Stimulated activated CD4-positive, alpha-beta T cell treated with anti-CD3 and anti-CD28 coated beads, Interleukin-12 subunit alpha, Interleukin-12 subunit beta, amount 100 ng/mL, for 48 hours (primary cell): ENCODE measurements at places on chromosomes 4 and X.

DNA sequence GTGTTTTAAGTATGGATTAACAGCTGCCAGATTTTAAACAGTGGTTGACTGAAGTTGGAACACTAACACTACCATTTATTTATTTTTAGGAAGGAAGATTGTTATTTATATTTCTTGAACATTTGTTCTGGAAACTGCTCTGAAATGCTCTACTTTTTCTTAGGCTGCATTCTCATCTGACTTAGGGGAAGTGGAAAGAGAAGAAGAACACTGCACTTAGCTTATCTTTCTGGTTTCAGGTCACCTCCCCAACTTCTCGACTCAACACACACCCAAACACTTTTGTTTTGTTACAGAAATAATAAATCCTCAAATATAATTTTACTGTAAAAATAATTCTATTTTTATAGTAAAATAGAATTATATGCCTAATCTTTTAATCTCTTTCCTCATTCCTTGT lies 18.6 kb downstream of the BLTP1 start:
- DNase-seq: no peak

DNA sequence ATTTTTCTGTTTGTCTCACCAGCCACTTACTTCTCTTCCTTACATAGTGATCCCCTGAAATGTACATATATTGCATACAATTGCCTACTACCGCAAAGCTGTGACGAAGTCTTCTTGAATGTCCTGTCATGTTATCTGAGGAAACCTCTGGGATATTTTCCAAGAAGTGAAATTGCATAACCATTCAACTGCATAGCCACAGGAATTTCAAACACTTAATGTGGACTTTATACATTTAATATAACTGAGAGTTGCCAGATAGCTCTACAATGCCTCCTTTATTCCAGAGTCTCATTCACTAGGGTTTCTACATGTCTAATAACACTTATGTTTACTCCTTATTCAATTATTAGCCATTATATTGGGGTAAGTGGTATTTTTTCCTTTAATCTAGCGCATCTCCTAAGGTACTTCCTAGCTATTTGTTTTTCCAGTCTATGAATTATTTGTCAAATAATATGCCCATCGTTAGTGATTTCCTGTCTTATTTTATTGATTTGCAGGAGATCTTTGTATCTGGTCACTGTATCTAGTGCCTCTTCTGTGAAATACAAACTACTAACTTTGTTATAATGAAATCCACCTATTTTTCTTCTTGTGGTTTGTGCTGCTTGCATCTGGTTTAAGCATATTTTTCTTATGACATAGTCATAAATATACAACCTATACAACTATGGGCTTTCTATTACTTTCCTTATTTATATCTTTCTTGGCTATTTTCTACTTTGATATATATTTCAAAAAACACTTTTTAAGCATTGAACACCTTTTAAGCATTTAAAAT lies 69.2 kb upstream of the GRID2 start:
- DNase-seq: no peak

GRCh38 chr4:153603258-153603657 lies 80.8 kb upstream of the TLR2 start:
- DNase-seq: peak; percentile 28

- DNase-seq: no peak
Observed at GRCh38 chrX:10579112-10580011, 41.0 kb downstream of the MID1 start.

- no peak for DNase-seq
Observed at GRCh38 chrX:133745349-133745748, 240.0 kb downstream of the GPC3 start.

GRCh38 chrX:12065251-12065650 lies 73.0 kb upstream of the FRMPD4 start:
- no peak for DNase-seq

GRCh38 chrX:46588263-46588662 lies 14.7 kb downstream of the CHST7 start:
- no peak for DNase-seq

- DNase-seq: no peak
Observed at GRCh38 chr4:523601-524000, 24.6 kb downstream of the PIGG start.

GRCh38 chrX:85620466-85620865 lies 241.0 kb upstream of the POF1B start:
- no peak for DNase-seq

GRCh38 chrX:18426004-18426320 lies 554 bp downstream of the CDKL5 start:
- no peak for DNase-seq

DNA sequence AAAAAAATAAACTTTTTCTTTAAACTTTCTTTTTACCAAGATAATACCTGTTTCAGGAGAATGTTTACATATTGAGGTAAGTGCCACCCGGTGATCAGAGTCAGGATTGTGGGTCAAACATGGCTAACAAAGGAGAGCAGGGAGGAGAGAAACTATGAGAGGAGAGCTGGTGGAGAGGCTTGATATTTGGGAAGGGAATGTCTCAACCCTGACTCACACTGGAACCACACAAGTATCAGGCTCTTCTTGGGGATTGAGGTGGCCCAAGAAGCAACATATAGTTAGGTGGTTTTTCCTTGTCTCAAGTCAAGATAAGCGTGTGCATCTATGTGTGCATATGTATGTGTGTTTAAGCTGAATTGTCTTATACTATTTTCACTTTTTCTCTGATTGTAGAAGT lies 6.7 kb downstream of the TCEAL1 start:
- no peak for DNase-seq

- DNase-seq: no peak
Observed at GRCh38 chr4:121182296-121182695, 18.2 kb upstream of the TNIP3 start.

- no peak for DNase-seq
Observed at GRCh38 chr4:26388671-26389070, 67.9 kb downstream of the RBPJ start.

DNA sequence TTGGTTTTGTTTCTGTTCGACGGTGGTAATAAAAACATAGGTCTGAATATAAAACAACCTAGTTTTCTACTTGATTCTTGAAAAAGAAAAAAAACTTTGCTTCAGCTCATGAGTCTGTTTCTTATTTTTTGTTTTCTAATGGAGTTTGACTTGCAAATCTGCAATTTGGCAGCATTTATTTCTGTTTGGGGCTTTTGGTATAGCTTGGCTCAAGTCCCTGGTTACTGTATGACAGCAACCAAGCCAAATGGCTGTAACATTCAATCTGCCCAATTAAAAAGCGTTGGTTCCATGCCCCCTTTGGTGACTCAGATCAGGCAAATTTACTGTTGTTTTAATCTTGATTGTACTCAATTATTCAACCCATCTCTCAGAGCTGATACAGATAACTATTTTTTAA lies 263.4 kb downstream of the GRIA3 start:
- DNase-seq: no peak

- no peak for DNase-seq
Observed at GRCh38 chr4:80913381-80913780, 117.1 kb upstream of the BMP3 start.

- no peak for DNase-seq
Observed at GRCh38 chr4:169615467-169616106, 3.2 kb upstream of the NEK1 start.

DNA sequence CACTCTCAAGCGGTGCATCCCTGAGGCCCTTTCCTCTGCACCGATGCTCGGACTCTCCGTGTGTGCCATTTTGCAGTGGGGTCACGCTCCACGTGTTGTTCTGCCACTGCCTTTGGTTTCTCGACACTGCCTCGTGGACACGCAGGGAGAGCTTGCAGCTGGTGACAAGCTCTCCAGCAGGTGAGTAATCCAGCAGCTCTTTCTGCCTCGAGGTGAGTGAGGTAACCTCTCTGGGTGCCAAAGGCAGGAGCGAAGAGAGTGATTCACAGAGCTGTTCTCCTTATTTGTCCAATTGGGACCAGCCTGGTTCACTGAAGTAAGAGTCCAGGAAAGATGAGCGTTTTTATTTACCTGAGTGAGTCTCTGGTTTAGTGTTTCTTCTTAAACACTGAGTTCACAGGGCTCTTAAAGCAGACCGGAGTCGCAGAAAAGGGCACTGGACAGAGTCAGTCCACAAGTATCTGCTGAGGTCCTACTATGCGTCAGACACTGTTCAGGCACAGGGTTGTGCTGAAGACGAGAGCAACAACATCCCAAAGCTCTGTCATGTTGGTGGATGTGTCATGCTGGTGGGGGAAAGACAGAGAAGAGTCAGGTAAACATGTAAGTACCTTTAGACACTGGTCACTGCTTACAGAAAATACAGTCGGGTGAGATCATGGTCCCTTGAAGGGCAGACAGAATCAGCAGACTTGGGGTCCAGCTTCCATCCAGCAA lies 61.8 kb downstream of the FHDC1 start:
- DNase-seq: no peak

DNA sequence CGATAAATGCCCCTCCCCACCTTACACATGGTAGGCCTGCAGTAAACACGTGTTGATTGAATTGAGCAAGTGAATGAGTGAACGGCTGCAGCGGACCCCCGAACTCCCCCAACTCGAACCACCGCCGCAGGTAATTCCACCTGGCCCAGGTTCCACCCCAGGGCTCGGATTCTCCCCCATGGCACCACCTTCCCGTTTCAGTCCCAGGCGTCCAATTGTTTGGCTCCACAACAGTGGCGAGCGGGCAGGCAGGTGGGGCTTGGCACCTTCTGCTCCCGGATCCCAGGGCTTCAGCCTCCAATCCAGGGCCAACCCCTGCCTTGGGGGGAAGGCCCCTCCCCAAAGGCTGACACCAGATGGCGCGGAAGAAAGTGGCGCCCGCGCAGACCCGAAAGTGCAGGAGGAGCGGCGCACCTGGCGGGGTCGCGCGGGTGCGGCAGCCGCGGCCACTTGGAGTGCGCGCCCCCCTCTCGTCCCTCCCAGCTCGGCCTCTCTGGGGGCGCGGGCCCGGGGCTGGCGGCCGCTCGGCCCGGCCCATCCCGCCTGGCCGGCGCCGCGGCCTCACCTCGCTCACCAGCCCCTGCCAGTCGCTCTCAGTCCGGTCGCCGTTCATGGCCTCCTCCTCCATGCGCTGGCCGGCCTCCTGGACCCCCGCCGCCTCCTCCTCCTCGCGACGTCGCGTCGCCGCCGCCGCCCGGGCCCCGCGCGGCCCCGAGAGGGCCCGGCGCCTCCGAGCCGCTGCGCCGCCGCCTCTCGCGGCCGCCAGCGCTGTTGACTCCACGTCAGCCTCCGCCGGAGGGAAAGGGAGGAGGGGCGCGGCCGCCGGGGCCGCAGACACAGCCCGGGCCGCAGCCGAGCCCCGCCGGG lies at the start of gene CCDC149:
CCDC149 (minus strand) TSS at position 791 of the 867 bp plus-strand sequence; CDS start at position 613, 178 bp downstream.
- DNase-seq: no peak
